ENCODE measurements at places on chromosomes 6 and 20.
A peak's percentile ranks its signal among the peaks of the same experiment; 100 is the strongest.

GRCh38 chr20:43985121-43985520, 70.5 kb downstream of the TOX2 start:
- no peak for DNase-seq

DNA sequence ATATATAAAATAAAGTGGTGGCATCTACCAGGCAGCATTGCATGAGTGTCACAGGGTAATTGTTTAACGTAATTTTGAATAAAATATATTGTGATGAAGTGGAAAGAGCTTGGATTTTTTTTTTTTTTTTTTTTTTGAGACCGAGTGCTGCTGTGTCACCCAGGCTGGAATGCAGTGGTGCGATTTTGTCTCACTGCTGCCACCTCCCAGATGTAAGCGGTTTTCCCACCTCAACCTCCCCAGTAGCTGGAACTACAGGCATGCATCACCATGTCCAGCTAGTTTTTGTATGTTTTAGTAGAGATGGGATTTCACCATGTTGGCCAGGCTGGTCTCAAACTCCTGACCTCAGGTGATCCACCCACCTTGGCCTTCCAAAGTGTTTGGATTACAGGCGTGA, 81.1 kb upstream of the SMIM8 start:
- no peak for DNase-seq

DNA sequence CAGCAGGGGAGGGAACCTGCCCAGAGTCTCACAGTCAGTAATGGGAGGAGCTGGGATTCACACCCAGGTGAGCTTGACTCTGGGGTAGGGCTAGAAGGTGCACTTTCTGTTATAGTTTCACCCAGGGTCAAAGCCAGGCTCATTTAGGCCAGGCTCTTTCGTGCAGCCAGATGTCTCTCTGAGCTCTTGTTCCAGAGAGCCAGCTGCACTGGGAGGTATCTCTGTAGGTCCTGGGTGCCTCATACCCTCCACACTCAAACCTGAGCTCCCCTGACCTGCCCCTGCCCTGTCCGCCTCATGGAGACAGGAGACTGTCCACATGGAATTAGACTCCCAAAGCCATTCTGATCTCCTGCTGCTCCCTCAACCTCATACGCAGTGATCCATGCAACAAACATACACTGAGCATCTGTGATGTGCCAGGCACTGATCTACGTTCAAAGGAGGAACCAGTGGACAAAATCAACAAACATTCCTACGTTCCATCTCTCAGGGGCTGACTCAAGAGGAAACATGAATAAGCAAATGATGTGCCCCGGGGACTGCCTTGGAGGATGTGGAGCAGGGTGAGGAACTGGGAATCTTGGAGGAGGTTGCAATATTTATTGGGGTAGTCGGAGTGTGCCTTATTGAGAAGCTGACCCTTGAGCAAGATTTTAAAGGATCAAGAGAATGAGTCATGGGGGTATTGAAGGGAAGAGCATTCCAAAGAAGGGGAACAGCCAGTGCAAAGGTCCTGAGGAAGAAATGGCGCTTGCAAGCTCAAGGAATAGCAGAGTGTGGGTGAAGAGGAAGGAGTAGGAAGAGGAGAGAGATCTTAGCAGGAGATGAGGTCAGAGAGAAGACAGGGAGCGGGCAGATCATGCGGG, 71.3 kb upstream of the TOX2 start:
- DNase-seq: no peak

- DNase-seq: no peak
These were observed 193.9 kb downstream of the DLL1 start for GRCh38 chr6:170096803-170097504.

GRCh38 chr6:80223743-80224212, 117.3 kb downstream of the BCKDHB start:
- no peak for DNase-seq

GRCh38 chr6:6386010-6386409, 65.5 kb upstream of the F13A1 start:
- DNase-seq: no peak

DNA sequence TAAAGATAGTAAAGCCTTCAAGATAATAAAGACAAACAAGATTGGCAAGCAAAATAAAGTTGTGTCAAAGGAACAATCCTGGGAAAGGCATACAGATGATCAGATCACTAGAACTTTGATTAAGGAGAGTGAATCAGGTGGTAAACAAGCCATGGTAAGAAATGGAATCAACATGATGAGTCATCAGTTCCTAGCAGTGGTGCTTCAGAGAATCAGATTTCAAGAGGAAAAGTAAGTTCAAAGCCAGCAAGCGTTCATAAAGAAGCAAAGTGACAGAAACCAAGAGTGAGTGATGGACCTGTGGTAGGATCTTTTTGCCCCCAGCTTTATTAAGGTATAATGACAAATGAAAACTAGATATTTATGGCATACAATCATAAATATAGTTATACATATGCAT, 340.4 kb downstream of the TPBG start:
- DNase-seq: no peak

DNA sequence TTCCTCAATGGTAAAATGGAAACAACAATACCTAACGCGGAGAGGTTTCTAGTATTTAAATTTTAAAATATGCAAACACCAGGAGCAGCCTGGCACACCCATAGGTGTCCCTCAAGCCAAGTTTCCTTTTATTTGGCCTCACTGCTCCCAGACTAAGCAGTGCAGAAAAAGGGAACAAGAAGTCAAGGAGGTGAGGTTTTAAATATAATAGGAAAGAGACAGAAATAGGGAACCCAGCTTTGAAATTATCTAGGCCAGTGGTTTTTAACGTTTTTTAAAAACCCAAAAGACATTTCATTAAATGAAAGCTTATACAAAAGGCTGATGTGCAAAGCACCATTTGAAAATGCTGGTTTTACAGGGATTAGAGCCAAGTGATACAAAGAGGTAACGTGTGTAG, 109.6 kb downstream of the SLC22A3 start:
- no peak for DNase-seq

GRCh38 chr6:33975661-33976436, 170.0 kb downstream of the GRM4 start:
- no peak for DNase-seq

DNA sequence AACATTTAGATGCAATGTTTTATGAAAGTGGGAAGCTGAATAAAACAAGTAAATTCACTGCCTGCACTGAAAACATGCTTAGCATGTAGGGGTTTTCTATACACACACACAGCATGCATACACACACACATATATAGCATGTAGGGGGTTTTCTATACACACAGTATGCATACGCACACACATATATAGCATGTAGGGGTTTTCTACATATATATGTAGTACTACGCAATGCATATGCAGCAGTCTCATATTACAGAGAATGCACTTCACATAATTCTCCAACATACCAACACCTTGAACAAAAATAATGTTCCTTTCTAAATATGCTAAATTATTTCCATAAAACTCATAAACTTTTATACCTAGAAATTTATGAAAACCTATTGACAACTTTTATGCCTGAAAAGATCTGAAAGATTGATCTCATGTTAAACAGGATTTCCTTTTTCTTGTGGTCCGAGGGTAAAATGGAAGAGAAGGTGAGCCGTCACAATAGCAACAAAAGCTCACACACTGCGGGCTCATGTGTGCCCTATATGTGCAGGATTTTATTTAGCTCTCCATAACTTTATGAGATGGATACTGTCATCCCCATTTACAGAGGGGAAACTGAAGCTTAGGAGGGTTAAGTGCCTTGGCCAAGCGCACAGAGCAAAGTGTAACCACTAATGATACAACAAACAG, 81.9 kb upstream of the TULP1 start:
- no peak for DNase-seq

DNA sequence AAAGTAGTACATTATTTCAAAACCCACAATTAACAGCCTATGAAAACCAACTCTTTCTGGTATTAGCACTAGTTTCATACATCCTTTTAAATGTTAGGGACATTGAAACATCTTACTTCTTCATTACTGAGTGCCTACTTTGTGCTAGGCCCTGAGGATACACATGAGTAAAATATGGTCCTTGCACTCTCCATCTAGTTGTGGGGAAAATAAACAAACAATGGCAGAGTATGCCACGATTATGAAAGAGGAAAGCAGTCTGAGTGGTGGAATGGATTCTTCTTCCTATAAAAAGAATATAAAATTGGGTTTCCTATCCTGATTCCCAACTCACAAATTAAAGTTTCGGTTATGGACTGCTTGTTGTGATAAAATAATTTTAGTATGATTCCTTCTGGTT, 84.9 kb downstream of the ATXN1 start:
- no peak for DNase-seq

DNA sequence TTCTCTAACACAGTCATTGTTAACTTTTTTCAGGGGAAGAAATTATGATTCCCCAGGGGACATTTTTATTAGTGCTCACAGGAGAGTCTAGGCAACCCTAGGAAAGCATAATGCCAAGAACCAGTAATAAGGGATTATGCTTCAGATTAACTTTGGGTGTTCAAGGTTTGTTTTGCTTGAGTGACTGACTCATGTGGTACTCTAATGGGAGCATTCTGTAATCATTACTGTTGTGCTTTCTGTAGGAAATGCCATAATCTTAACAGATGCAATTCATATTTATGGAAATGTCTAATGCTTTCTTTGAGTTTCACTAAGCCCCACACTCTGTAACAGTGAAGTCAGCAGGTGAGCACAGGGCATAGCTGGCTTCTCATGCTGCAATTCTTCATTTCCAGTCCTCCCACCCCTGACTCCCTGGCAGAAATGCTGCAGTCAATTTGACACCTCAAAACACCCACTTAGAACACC, 263.4 kb upstream of the MAN1A1 start:
- no peak for DNase-seq

DNA sequence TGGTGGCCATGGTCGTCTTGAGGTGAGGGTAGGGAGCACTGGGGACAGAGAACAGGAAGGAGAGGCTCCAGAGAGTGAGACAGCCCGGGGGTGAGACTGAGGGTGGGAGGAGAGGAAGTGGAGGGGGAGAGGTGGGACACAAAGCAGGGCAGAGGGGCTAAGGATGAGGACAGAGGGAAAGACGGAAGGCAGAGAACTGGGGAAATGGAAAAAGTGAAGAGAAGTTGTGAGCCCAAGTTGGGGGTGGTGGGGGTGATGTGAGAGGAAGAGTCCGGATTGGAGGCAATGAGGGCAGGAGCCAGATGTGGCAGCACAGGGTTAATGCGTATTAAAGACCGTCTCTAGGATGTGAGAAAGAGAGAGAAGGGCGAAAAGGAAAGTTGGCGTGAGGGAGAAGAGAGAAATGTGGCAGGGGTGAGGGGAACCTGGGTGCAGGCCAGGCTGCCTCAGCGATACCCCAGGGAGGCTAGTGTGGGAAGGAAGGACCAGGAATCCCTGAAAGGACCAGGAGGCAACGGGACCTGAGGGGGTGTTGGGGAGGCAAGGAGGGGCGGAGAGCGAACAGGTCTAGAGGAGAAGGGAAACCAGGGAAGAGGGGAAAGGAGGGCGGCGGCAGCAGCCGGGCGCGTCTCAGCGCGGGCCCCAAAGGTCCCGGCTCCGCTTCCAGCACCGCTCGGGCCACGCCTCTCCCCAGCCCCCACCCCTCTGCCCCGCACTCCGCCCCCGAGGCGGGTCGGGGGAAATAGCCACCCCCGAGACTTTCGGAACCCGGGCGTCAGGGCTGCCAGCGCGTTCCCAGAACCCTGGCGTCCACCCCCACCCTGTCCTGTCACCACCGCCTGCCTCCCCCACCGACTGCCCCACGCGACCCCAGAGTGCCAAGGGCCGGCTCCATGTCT, at the start of gene PPP1R18:
Gene PPP1R18, minus strand, starts transcription at position 637 of the 899 bp plus-strand sequence. Its CDS starts 627 bp downstream, at position 10.
- DNase-seq: peak; percentile 54

DNA sequence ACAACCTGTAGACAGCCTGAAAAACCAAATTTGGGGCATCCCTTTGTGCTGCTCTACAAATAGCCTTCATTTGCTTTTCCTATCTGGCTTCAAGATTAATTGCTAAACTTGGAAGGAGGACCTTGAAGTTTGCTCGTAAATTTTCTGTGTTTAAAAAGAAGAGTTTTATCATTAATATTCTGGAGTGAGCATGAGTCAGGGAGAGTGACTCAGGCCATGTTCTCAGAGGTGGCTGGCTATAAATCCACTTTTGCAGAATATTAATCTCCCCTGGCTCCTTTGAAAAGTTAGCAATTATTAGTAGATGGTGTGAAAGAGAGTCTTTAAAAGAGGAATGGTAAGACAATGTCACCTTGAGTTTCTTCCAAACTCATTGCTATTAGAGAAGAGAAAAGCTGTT, 91.0 kb downstream of the ANKEF1 start:
- no peak for DNase-seq

GRCh38 chr6:143999406-143999805, 8.7 kb downstream of the PLAGL1 start:
- no peak for DNase-seq

- DNase-seq: no peak
These were observed 2.4 kb upstream of the AHCY start for GRCh38 chr20:34305333-34306230.

DNA sequence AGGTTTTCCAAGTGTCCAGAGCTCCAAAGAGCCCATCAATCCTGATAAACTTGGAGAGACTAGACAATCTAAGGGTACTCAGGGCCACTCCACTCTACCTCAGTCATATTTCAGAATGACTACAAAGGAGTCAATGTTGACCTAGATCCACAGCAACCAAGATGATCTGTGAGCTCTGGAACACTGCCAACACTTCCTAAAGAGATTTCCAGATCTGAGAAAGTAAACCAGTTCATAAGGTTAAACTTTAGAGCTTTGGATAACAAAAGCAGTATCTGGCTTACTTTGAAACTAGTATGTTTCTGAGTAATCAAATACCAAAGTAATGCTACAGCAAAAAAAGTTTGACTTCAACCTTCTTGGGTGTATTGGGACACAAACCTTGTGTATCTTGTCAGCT, 122.7 kb downstream of the BTBD9 start:
- DNase-seq: no peak

DNA sequence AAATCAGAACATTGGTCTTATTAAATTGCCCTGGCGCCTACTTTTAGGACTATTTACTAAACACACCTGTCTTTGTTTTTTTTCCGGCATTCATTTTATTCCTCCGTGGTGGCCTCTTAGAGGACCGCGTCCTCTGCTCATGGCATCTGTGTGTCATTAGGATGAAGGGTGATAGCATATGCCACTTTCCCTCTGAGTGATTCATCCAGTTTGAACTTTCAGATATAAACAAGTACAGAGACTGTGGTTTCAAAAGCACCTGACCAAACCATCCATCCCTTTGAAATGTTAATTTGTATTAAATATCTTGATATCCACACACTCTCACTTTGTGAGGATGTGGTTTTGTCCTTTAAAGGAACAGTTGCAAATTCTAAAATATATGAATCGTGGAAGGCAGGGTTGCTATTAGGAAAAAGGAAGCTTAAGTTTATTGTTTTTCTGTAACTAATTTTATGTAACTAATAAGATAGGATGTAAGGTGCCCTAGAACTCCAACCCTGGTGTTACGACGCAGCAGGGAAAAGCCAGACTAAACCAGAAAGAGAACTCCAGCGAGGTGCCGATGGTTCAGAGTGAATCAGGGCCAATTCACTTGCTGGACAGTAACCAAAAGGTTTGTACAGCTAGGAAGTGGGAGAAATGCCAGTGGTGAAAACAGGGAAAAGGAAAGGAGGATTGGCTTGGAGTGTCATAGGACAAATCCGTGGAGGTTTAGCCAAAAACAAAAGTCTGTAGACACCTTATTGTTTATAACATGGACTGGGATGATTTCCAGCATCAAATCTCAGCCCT, 98.7 kb downstream of the SHLD1 start:
- no peak for DNase-seq
